ENCODE measurements at places on chromosomes 2 and 18.
A peak's percentile ranks its signal among the peaks of the same experiment; 100 is the strongest.

DNA sequence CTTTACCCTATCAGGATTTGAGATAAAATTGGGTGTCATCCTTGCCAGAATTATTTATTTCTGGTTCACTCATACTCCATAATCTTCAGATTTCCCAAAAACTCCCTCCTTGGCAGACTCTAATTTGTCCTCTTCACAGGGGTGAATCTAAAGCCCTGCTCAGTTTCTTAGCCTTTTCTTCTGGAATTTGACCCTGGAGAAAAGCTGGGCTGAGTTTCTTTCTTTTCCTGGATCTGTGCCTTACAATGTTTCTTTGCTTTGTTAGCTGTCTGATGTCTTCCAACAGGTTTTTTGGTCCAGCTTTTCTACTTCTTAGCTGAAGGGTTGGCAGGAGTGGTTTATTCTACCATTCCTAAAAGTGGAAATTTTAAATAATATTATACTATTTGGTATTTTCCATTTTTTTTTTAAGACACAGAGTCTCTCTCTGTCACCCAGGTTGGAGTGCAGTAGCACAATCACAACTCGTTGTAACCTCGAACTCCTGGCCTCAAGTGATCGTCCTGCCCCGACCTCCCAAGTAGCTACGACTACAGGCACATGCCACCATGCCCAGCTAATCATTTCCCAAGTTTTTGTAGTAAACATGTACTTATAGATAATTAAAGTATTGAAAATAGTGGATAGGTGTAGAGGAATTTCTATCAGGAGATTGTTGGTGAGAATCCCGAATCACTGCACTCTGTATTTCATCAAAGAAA is 138.4 kb upstream of the TWIST2 start:
- no peak for DNase-seq

- DNase-seq: no peak
These were observed 129.8 kb downstream of the AFF3 start for GRCh38 chr2:100012561-100012960.

DNA sequence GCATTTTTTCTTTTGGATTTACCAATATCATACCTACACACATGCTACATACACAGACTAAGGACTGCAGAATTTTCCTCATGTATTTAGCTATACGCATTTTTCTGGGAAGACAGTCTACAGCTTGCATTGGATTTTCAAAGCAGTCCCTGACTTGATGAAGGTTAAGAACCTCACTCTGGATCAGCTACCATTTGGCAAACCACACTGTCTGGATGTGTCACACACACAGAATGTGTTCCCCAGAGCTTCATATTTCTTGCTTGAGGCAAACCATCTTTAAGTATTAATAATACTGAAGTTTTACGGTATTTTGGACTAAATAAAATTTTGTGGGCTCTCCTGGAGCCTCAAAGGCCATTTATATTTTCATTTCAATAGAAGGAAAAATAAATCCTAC is 102.3 kb downstream of the TCF4 start:
- DNase-seq: no peak

DNA sequence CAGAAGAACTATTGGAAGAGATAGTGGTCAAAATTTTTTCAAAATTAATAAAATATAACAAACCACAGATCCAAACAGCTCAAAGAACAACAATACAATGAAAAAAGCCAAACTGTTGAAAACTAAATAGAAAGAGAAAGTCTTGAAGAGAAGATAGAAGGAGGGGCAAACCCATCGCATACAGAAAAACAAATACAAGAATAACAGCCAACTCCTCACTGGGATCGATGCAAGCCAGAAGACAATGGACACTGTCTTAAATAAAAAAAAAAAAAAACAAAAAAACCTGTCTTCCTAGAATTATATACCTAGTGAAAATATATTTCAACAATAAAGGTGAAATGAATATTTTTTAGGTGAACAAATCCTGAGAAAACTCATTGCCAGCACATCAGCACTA is 34.1 kb upstream of the ARHGAP25 start:
- no peak for DNase-seq

DNA sequence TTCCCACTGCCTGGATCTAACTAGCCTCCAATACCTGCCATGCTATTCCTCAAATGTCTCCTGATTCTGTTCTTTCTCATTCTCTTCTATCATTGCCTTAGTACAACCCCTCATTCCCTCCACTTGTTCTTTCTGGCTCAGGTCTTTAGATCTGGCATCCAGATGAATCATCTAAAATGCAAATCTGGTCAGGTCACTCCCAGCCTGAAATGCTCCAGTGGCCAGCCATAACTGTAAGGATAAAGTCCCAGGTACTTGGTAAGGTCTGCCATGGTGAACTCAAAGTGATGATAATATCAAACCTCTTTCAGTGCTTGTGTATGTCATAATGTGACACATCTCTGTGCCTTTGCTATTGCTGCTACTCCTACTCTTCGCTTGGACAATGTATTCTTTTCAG is 2.9 kb upstream of the SNRNP27 start:
- no peak for DNase-seq

DNA sequence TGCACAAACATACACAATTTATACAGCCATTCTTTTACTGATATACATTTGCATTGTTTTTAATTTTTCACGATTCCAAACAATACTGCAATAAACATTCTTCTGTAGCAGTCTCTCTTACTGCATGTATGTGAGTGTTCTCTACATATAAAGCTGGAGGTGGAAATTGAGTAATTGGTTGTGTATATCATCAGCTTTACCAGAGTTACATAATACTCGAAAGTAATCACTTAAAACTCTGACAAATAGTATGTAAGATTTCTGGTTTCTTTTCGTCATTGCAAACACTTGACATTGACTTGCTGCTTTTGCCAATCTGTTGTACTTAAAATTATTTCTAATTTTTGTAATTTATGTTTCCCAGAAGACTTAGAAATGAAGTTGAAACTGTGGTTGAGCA is 110.2 kb downstream of the TDRD15 start:
- DNase-seq: peak; percentile 5

DNA sequence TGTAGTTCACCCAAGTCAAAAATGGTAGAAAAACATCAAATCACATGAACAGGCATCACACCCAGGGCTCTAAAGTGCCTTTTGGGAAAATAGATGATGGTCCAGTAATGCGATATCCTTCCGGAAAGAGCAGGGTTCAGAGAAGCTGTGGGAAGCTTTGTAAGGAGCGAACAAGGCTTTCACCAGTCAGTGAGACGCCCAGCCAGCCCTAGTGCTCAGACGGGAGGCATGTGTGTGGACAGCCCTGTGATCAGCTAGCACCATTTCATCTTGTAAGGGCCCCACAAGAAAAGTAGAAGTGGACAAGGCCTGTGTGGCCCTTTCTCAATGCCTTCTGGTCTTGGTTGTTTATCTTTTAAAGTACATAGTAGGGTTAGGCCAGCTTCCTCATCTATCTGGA is 76.1 kb downstream of the SMIM21 start:
- no peak for DNase-seq

All from MV-4-11 (cell line).